ENCODE measurements at places on chromosomes 1 and 21. TPM values are rescaled to one million over a fixed set of nuclear protein-coding genes. Genes with fewer than 3 reads are reported as not detected.

Gene CGN
- 2.0 TPM for total RNA-seq

- H3K36me3 ChIP-seq: peaks cover 51% of the 10 kb centered on the region
- H3K4me1 ChIP-seq: peaks cover 52% of the 10 kb centered on the region
- DNase-seq: no peak
Observed at GRCh38 chr1:32816676-32817158, 441 bp downstream of the YARS1 start.

Gene SYF2
- total RNA-seq: 34.8 TPM

Gene PTCH2
- total RNA-seq: 1.4 TPM

DNA sequence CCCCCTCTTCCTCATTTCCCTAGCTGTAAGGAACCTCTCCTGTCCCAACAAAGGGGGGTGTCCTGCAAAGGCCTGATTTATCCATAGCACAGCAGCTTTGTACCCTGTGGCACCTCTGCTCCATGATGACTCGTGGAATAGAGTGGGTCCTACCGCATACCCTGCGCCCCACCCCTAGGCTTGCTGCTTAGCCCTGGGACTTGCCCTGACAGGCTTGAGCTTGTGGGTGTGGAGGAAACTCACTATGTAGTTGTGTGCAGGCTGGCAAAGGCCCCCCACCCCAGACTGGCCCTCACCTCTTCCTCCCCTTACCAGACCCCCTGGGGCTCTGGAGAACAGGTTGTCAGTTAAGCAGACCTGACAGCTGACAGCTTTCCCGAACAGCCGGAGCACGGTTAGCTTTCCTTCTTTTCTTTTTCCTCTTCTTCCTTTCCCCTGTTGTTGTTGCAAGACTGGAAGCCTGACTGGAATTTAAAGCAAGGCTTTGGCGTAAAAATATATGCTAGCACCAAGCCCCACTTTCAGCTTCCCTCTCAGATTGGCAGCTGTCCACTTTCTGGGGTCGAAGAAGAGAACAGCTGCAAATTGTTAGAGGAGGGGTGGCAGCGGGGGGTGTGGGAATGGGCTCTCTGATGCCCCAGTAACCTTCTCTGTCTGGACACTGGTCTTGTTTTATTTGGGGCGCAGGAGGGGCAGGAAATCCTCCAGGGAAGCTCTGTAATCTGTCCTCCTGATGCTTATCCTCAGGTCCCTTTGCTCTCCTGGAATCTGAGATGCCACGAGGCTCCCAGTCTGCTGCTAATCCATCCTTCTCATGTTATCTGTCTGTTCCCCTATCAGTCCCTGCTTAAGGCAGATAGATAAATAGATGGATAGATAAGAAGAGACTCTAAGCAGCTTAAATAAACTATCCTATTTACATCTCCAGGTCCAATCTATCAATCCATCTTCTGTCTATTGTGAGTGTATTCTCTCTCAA is 134.6 kb downstream of the BRINP2 start:
- H3K27me3 ChIP-seq: peaks cover 17% of the 10 kb centered on the region
- no peaks in the 10 kb centered on the region for H3K36me3 ChIP-seq
- H3K27ac ChIP-seq: no peak overlapping the region
- H3K4me3 ChIP-seq: no peak overlapping the region
- DNase-seq: no peak
- H3K4me1 ChIP-seq: no peaks in the 10 kb centered on the region

Gene LRRC71
- not detected for total RNA-seq

GRCh38 chr1:103917795-103918194 is 168.1 kb downstream of the AMY1C start:
- no peaks in the 10 kb centered on the region for H3K36me3 ChIP-seq
- H3K4me1 ChIP-seq: no peaks in the 10 kb centered on the region
- no peak overlapping the region for H3K27ac ChIP-seq
- H3K4me3 ChIP-seq: no peak overlapping the region

GRCh38 chr1:234297668-234298067 is 75.6 kb upstream of the COA6 start:
- no peaks in the 10 kb centered on the region for H3K4me1 ChIP-seq
- H3K36me3 ChIP-seq: no peaks in the 10 kb centered on the region
- peaks cover 4% of the 10 kb centered on the region for H3K27me3 ChIP-seq
- no peak for DNase-seq

DNA sequence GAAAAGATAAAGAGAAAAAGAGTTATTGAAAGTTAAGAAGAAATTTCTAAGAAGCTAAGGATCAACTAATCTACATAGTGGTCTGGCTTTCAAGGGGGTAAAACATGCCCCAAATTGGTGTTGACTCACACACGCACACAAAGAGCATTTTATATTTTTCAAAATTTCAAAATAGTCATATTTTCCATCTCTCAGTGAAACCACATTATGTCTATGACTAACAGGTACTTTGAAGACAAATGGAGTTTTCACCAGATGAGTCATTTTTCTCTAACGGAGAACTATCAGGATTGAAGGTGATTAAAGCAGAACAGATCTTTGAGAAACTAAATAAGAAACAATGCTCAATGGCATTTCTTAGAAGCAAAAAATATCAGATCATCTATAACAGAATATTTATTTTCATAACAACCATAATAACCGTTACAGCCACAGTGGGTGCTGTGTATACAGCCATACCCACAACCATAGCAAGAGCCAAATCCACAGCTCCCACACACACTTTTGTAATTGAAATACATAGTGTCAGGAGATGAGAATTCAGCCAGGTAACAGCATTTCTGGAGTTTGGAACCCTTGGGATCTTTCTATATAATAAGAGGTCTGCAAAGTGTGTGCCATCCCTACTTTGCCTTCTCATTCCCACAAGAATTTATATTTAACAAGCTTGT is at the start of gene KRTAP21-3:
KRTAP21-3 (minus strand) TSS at position 539 of the 671 bp plus-strand sequence; CDS start at position 521, 18 bp downstream.
- H3K36me3 ChIP-seq: peaks cover 3% of the 10 kb centered on the region
- no peak within 1 kb of the TSS for H3K4me3 ChIP-seq
- H3K27ac ChIP-seq: peak within 1 kb of the TSS; percentile 83
- H3K4me1 ChIP-seq: peaks cover 19% of the 10 kb centered on the region
- DNase-seq: no peak
- H3K27me3 ChIP-seq: peaks cover 7% of the 10 kb centered on the region

DNA sequence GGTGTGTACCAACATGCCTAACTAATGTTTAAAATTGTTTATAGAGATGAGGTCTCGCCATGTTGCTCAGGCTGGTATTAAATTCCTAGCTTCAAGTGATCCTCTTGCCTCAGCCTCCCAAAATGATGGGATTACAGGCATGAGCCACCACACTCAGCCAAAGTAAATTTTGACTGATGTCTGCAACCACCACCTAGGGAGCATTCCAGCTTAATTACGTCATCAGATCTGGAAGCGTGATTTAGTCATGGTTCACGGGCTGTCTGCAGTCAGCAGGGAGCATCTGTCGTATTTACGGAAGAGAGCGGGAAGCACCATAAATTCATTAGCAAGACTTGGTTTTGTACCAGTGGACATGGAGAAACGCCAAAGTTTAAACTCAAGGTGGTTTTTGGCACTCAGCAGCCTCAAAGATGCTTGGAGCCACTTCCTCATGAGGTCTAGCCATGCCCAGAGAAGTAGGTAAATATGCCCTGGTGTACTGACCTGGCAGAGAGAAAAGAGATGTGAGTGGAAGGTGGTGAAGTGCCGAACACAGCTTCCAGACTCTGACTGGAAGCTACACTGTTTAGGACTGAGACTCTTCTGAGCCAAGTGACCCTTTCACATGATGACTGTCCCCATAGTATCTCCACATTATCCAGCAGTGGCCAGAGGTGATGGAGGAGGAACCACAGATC is 60.8 kb upstream of the SLC35F3 start:
- H3K27ac ChIP-seq: no peak overlapping the region
- H3K4me1 ChIP-seq: no peaks in the 10 kb centered on the region
- H3K27me3 ChIP-seq: no peaks in the 10 kb centered on the region
- no peak overlapping the region for H3K4me3 ChIP-seq
- H3K36me3 ChIP-seq: peaks cover 2% of the 10 kb centered on the region
- no peak for DNase-seq

GRCh38 chr1:51535006-51535592 is 16.0 kb upstream of the EPS15 start:
- DNase-seq: peak; percentile 8
- peaks cover 3% of the 10 kb centered on the region for H3K4me1 ChIP-seq
- H3K27me3 ChIP-seq: no peaks in the 10 kb centered on the region
- no peaks in the 10 kb centered on the region for H3K36me3 ChIP-seq

GRCh38 chr21:22115746-22116145 is 1117.5 kb downstream of the NCAM2 start:
- no peak overlapping the region for H3K27ac ChIP-seq
- DNase-seq: no peak
- H3K4me1 ChIP-seq: no peaks in the 10 kb centered on the region
- H3K27me3 ChIP-seq: no peaks in the 10 kb centered on the region
- no peaks in the 10 kb centered on the region for H3K36me3 ChIP-seq
- no peak overlapping the region for H3K4me3 ChIP-seq

DNA sequence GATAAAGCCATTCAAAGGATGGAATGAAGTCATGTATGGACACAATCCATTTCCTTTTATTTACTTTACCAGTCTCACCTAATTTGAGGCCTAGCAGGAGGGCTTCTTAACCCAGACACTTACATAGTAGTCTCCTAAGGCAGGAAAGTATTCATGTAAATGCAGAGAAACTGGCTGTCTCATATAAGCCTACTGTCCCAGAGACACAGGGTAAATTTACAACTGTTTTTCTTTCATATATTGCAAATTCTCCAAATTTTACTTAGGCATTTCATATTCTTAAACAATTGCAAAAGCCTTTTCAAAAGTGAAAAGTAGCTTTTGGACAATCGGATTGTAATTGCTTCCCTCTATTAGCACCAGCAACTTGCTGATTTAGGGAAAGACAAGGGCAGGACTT is 29.9 kb downstream of the SPAG17 start:
- peaks cover 5% of the 10 kb centered on the region for H3K27me3 ChIP-seq
- H3K27ac ChIP-seq: no peak overlapping the region
- DNase-seq: no peak
- no peaks in the 10 kb centered on the region for H3K36me3 ChIP-seq

- DNase-seq: no peak
- peaks cover 4% of the 10 kb centered on the region for H3K27me3 ChIP-seq
- H3K4me3 ChIP-seq: no peak overlapping the region
- no peak overlapping the region for H3K27ac ChIP-seq
- H3K36me3 ChIP-seq: no peaks in the 10 kb centered on the region
- H3K4me1 ChIP-seq: no peaks in the 10 kb centered on the region
Observed at GRCh38 chr1:96472471-96472870, 249.1 kb upstream of the PTBP2 start.

- no peaks in the 10 kb centered on the region for H3K4me1 ChIP-seq
- H3K4me3 ChIP-seq: no peak overlapping the region
- H3K27ac ChIP-seq: peak overlapping the region; percentile 17
Observed at GRCh38 chr1:27811741-27812500, 18.7 kb upstream of the PPP1R8 start.

- no peaks in the 10 kb centered on the region for H3K27me3 ChIP-seq
- no peaks in the 10 kb centered on the region for H3K36me3 ChIP-seq
- H3K4me3 ChIP-seq: no peak overlapping the region
- DNase-seq: no peak
- H3K4me1 ChIP-seq: no peaks in the 10 kb centered on the region
Observed at GRCh38 chr1:59179673-59180072, 117.2 kb upstream of the FGGY start.
